Neural crest cell (in vitro differentiated cells): ENCODE measurements at places on chromosomes 4 and X.

DNA sequence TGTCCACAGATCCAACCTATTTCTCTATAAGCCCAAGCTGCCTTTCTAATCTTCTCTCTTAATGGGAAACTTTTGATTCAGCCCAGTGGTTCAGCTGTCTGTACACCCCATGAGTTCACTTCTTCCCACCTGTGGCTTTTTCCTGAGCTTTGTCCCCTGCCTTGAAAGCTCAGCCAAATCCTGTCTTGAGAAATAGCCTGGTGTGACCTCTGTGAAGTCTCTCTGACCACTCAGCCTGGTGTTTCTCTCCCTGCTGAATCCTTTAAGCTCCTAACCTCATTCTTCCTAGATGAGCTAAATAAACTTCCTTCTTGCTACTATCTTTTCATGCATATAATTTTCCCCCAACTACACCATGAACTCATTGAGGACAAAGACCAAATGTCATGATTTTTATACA is 15.2 kb upstream of the HERC5 start:
- no peaks in the 10 kb centered on the region for H3K36me3 ChIP-seq
- DNase-seq, result no peak
- H3K27me3 ChIP-seq, result no peaks in the 10 kb centered on the region
- no peak overlapping the region for H3K4me3 ChIP-seq
- H3K27ac ChIP-seq, result no peak overlapping the region

GRCh38 chr4:117491516-117491915 is 406.1 kb upstream of the TRAM1L1 start:
- H3K36me3 ChIP-seq, result no peaks in the 10 kb centered on the region
- no peak for DNase-seq
- H3K4me3 ChIP-seq, result no peak overlapping the region
- H3K4me1 ChIP-seq, result peaks cover 6% of the 10 kb centered on the region
- H3K27me3 ChIP-seq, result no peaks in the 10 kb centered on the region

DNA sequence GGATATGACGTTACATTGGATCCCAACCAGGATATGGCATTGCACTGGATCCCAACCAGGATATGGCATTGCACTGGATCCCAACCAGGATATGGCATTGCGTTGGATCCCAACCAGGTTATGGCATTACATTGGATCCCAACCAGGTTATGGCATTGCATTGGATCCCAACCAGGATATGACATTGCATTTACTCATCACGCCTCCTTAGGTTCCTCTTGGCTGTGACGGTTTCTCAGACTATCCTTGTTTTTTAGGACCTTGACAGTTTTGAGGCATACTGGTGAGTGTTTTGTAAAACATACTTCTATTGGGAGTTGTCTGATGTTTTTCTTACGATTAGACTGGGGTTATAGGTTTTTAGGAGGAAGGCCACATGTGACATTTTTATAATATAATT is 5.4 kb upstream of the ACSL1 start:
- H3K36me3 ChIP-seq, result no peaks in the 10 kb centered on the region
- no peak overlapping the region for H3K27ac ChIP-seq
- DNase-seq, result no peak
- H3K4me3 ChIP-seq, result no peak overlapping the region
- no peaks in the 10 kb centered on the region for H3K4me1 ChIP-seq
- peaks cover 40% of the 10 kb centered on the region for H3K27me3 ChIP-seq

- H3K4me3 ChIP-seq, result no peak overlapping the region
- H3K27me3 ChIP-seq, result no peaks in the 10 kb centered on the region
- no peaks in the 10 kb centered on the region for H3K4me1 ChIP-seq
- H3K36me3 ChIP-seq, result no peaks in the 10 kb centered on the region
- no peak for DNase-seq
- no peak overlapping the region for H3K27ac ChIP-seq
Measured at GRCh38 chr4:122606364-122607043, 14.4 kb downstream of the IL21 start.
